Cortex of kidney (tissue), 1 donor: ENCODE measurements at places on chromosomes 5 and 9.

DNA sequence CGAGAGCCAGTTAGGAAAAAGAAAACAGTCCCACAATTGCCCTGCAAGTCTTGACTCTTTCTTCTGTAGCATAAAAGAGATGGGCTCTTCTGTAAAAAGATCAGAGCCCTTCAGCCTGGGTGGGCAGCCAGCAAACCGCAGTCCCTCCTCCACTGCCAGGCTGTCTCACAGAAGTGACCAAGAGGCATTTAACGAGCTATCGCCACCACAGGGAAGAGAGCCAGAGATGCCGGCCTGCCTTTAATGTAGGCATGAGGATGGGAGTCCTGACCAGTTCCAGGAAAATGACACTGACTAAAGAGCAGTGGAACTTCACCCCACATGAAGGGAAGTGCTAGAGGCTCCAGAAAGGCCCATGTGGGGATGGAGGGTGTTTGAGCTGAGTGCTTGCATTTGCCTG, 264.6 kb downstream of the NDUFS4 start:
- no peak for DNase-seq

DNA sequence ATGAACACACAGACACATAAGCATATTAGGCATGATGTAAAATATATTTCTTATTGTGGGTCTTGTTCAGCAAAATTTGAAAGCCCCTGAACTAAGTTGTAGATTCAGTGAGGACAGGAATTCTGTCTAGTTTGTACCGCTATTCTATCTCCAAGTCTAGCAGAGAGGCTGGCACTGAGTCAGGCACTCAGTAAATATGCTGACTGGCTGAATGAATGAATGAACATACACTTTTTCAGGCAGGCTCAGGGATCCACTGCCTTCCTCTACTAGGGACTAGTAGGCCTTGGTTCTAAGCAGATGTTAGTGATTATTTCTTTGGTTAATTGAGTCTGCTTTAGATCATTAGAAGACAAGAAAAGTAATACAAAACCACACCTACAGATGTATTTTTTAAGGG, 157.5 kb downstream of the ZSWIM6 start:
- no peak for DNase-seq

- no peak for DNase-seq
Observed at GRCh38 chr9:93051680-93052089, 6.8 kb upstream of the SUSD3 start.

DNA sequence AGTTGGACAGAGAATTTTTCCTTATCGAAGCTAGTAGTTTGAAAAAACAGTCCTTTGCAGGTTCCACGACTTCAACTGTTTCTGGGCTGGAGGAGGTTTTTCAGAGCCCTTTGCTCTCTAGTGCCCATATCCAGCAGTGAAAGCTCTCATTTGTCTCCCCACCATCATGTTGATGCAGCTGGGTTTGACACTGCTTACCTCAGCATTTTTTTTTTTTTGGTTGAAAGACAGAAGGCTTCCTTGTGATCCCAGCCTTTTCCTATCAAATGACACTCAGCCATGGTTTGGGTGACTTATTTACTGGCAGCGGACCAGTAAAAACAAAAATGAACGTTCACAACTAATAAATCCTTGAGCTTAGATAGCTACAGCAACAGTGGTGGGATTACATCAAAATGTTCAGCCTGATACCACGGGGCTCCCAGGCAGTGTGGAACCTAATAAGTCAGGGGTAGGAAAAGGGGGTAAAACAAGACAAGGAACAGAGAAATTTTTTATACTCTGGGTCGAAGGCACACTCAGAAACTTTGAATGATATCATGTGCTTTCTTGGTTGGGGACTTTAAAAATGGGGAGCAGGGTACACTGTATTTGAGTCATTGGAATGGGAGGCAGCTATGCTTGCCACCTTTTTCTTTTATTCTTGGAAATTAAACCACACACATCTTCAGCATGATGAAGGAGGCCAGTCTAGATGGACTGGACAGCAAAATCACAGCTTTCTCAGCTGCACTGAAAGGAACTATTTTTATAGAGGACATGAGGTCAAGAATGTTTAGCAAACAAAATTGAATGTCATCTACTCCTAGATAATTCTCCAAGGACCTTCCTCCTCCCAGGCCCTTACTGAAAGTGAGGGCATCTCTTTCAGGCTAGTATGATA, 308.9 kb upstream of the MPDZ start:
- DNase-seq: no peak

- no peak for DNase-seq
Observed at GRCh38 chr9:83384214-83384613, 154.0 kb downstream of the FRMD3 start.

DNA sequence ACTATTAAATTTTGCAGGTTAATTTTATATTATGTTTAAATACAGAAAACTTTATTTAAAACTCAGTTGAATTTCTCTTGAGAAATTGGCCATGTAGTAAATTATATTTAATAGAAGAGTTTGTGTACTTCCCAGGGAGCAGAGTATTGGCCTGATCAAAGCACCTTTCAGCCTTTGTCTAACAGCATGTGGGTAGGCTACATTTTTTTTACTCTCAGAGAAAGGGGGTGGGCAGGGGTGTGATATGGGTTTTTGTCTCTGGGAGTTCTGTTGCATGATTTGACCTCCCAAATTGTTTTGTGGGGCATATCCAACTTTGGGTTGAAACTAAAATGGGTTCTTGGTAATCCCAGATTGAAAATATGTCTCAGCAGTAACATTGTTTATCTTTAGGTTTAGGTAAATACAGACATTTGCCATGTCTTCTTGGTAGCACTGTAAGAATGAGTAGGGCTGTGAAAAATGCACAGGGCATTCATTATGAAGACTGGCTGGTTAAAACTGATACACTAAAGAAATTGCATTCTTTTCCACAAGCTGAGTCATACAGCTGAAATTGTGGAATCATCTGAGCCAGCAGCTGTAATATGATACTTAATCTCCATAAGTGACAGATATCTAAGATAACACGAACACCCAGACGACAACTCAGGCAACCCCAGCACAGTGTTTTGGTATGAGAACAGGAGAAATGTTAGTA, 75.4 kb upstream of the CDKN2B start:
- DNase-seq: no peak

GRCh38 chr5:140248414-140248813, 54.5 kb downstream of the PFDN1 start:
- no peak for DNase-seq

- no peak for DNase-seq
Observed at GRCh38 chr9:126676102-126676684, 62.5 kb downstream of the LMX1B start.

- no peak for DNase-seq
Observed at GRCh38 chr5:154603953-154604679, 126.1 kb upstream of the HAND1 start.

GRCh38 chr9:36632892-36633291, 60.2 kb downstream of the MELK start:
- no peak for DNase-seq

DNA sequence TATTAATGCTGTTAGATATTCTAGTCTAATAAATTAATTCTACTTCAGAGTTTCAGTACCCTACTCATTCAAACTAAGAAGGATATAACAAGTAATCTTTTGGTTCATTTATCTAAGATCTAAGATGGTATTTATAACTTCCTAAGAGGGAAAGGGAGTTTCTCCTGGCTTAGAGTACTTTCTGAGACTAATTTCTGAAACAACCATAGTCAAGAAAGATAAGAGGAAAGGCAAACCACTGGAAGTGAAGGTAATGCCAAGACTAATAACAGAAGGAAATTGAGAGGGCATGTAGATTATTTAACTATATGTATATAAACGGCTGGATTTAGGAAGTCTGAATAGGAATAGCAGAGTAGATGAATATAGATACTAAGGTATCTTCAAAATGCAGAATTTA, 112.4 kb upstream of the ACOT12 start:
- DNase-seq: no peak

- no peak for DNase-seq
Observed at GRCh38 chr5:156552855-156553358, 225.9 kb downstream of the SGCD start.

DNA sequence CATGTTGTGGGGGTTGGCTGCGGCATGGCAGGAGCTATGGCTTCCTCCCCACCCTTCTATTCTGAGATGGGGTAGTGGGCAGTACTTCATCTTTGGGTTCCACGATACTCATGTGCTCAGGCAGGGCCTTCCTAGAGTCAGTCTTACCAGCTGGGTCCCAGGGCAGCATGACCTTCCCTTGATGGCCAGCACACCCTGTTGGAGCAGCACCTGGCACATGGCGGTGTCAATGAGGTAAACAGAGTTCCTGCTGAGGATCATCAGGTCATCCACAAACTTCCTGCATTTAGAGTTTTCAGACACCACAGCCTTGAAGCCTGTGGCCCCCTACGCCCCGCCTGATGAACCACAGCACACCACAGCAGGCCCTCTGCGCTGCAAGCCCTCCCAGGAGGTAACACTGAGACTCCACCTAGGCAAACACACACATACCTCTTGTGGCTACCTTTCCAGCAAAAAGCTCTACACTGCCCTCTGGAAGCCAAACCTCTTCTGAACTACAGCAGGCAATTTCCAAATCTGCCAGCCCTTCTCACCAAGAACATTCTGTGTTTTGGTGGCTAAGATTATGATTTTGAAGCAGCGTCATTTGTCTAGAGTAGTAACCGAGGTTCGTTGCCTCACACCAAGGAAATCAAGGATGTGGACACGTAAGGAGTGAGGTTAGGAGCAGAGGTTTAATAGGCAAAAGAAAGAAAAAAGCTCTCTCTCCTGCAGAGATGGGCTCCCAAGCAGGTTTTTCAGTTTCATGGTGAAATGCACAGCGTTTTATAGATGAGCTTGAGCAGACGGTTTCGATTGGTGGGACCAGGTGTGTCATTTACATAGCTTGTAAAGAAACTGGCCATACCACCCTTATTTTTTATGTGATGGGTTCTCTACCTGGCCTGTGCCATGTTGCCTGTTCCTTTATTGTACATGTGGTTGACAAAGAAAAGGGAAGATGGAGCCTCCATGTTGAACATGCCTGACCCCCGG, 20.3 kb upstream of the TMEM174 start:
- no peak for DNase-seq

- DNase-seq: no peak
Observed at GRCh38 chr5:118968925-118969375, 19.4 kb downstream of the DTWD2 start.
